ENCODE measurements at places on chromosomes 5 and 9.

DNA sequence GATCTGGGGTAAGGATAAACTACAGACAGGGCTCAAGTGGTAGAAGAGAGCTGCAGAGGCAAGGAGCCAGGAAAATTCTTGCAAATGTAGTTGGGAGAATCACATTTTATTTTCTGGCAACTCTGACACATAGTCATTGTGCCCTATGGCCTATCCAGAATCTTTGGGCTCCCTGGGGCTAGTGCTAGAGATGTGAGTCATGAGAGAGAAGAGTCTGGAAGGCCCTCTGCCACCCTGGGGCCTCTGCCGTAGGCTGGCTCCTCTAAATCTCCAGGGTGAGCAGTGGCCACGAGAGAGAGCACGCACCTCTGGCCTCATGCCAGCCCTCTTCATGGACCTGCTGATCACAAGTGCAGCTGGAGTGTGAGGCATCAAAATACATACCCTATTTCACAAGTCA lies 74.3 kb upstream of the SSBP2 start:
- DNase-seq, result no peak

GRCh38 chr5:83471405-83472212 lies at the start of gene VCAN:
VCAN (plus strand) TSS chr5:83471744; CDS start chr5:83483519, 11,775 bp downstream.
- DNase-seq, result no peak

DNA sequence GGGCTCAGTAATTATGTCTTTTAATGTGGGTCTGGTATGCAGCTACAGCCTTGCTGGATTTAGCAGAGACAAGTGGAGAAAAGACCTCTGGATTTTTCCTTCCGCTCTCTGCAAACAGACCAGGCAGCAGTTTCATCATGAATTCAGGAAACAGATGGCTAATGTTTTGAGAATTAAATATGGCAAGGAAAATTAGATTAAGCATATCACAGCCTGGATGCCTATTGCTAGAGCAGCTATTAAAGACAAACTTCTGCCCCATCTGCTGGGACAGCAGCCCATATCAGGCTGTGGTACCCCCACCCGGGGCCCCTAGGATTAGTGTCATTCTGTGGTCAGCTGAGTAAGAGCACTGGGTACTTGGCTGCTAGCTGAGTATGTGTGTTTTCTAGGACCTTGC lies 6.2 kb downstream of the SKP2 start:
- DNase-seq, result no peak

- DNase-seq, result no peak
These were observed 769.9 kb upstream of the ADAMTS16 start for GRCh38 chr5:4370218-4370617.

DNA sequence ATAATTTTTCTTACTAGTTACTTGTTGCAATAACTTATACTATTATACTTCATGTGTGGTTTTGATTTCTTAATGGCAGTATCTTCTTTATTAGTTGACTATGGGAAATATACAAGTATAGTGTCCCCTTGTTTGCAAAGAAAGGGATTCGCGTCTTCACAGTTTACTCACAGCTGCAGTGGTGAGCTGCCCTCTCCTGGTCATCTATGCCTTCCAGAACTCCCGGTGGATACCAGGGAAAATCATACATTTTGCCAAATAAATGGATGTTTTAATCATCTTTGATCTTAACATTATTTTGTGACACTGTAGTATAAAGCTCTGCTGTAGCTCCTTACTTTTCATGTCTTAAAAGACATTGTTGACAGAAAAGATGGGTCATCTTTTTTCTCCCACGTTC lies 142.0 kb downstream of the ZCCHC7 start:
- no peak for DNase-seq

GRCh38 chr9:68506551-68506950 lies 34.1 kb downstream of the TMEM252 start:
- DNase-seq, result no peak

DNA sequence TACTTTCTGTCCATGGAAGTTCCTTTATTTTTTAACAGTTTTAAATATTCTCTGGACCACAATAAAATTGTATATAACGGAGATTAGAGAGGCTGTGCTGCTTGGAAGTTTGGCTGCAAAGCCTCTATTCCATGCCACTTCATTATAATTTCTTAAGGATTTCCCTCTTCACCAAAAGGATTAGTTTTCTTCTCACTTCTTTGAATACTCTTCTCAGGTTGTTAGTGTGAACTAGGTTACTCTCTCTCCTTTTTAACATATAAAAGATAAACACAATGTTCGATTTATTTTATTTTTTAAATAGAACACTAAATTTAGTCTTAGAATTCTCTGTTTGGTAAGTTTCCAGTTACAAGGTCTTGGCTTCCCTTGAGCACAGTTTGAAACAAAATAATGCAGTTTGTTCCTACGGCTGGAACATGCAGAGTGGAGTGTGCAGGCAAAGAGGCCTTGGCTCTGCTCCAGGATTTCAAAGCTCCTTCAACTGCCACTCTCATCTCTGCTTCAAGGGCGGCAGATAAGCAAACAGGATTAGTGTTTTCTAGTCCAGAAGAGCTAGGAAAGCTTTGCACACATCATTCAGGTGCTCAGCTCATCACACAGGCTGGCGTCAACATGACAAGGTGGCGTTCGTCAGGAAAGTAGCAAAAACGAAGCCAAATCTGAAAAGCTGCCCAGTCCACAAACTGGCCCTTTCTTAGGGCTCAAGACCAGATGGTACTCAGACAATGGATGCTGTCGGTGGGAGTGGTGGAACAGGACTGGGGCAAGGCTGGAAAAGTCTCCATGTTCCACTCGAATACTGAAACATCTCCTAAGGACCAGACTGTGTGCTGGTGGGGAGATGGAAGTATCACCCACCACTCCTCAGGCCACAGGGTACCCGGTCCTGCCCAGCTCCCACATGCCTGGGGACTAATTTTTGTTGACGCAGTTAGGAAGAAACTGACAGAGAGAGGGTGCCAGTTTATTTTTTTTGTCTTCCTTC lies 286.6 kb downstream of the CRB2 start:
- no peak for DNase-seq

DNA sequence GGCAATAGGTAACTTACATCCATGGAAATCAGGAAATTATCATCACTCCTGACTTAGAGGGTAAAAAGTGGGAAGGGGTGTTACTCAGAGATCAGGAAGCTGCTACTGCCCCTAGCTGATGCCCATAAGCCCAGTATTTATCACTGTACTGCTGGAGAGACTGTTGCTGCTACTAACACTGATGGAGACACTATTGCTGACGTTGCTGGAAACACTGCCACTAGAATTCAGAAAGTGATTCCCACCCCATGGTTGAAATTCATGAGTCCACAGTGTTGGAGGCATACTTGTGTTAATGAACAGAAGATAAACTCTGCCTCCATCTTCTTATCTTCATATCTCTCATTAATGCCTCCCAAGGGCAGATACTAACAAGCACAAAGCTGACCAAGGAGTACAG lies 97.6 kb downstream of the MTX3 start:
- no peak for DNase-seq

DNA sequence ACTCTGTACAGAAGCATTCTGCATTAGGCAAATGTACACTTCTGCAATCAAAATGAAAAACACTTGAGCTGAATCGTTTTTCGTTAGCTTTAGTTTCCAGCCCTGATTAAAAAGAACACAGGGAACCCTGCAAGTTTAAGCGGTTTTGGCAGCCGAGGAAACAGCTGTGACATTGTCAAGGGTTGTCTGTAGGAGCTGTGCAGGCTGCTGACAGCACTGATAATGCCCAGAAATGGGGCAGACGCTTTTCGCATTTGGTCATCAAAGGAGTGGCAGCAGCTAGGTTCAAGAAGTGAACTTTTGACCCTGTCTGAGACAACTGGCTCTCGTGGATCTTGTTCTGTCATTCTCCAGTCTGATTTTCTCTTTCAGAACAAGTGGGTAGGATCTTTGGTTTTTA lies 165.6 kb upstream of the CCDC152 start:
- DNase-seq, result no peak

DNA sequence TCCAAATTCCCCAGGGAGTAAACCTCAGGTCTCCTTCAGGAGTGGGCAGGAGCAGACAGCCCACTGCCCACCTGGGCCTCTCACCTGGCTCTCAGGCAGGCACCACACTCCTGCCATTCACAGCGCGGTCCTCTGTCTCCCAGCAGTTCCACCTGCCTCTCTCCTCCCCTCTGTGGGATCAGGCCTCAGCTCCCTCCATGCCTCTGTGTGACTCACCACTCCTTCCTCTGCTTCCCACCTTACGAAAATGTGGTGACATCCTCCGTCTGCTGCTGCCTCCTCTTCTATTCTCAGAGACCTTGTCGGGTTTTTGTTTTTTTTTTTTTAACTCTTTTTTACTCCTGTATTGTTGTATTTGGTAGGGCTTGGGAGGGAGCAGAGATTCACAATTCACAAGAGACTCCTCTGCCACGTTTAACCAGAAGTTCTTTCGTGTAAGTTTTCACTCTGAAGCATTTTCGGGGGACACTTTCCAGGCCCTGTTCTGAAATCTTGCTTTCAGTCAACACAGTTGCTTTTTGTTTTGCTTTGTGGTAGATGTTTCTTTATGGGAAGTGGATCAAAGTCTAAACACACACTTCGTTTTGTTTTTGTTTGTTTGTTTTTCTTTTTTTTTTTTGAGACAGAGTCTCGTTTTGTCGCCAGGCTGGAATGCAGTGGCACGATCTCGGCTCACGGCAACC lies 21.1 kb upstream of the CDKN2AIPNL start:
- DNase-seq, result no peak

DNA sequence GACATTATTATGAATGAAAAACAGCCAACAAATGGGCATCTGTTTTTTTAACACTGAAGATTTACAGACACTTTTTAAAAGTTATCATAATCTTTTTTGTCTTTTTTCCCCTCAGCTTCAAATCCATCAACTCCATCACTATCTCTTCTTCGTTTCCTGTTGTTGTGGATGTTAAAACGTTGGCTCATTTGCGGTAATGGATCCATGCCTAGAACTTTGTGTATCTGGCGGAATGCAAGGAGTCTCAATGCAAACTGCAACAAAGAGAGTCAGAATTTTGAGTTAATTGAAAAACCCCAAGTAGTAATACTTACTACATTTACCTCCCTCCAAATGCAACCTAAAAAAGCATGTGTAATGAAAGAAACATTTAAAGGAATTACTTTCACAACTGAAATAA lies 42.9 kb upstream of the MTMR12 start:
- no peak for DNase-seq

DNA sequence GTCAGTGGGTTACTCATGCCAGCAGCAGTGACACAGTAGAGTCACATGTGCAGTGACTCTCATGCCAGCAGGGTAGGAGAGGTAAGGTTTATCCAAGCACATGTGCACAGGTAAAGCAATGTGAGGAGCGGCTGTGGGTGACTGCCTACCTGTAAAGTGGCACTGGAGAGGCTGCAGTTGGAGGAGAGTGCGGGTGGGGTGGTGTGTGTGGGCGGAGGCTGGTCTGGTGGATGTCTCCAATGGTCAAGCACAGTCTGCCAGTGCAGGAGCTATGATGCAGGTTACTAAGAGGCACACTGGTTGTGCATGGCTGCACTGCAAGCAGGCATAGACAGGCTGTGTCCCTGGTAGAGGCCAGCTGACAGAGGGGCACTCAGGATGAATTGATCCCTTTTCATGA lies 588.2 kb upstream of the FTMT start:
- no peak for DNase-seq

GRCh38 chr9:14752871-14753270 lies 30.3 kb upstream of the CER1 start:
- no peak for DNase-seq

- DNase-seq, result no peak
These were observed 379.5 kb upstream of the GRAMD2B start for GRCh38 chr5:126043688-126044087.

DNA sequence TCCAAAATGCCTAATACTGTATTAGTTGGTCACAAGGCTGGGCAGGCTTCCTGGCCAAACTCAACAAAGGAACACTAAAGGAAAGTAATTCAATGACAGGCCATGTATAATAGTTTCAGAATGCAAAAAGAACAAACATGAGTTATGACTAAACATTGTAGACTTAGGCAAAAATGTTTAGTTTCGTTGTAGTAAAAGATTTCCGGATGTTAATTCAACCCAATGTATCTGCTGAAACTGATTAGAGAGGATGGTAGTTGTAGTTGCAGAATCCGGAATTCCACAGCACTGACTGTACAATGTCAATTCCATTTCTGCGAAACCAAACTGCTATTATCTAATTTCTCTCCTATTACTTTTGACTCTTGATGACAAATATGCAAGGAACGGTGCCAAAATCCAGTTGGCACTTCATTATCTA lies 117.9 kb upstream of the FST start:
- no peak for DNase-seq

- DNase-seq, result peak; percentile 86
These were observed 232.8 kb downstream of the DOCK8 start for GRCh38 chr9:447230-448025.

DNA sequence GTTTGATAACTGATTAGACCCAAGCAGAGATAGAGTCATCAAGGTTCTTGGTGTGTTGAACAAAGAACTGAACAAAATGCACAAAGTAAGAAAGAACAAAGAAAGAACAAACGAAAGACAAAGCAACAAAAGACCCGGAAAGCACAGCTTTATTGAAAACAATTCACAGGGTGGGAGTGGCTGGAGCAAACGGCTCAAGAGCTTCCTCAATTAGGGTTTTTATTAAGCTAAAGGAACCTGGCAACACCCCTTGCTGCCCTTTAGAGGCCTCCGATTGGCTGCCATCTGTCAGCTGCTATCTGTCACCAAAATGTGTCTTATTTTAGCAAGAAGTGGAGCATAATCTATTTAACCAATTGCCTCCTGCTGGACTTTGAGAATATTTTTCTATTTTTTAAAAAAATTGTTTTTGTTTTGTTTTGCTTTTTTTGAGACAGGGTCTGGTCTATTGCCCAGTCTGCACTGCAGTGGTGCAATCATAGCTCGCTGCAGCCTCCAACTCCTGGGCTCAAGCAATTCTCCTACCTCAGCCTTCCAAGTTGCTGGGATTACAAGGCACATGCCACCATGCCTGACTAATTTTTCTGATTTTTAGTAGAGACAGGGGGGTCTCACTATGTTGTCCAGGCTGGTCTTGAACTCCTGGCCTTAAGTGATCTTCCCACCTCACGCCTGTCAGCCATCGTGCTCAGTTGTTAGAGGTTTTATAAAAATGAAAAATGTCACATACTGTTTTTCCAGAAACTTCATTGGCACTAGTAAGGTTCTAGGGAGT lies 7.7 kb upstream of the ABO start:
- DNase-seq, result no peak

DNA sequence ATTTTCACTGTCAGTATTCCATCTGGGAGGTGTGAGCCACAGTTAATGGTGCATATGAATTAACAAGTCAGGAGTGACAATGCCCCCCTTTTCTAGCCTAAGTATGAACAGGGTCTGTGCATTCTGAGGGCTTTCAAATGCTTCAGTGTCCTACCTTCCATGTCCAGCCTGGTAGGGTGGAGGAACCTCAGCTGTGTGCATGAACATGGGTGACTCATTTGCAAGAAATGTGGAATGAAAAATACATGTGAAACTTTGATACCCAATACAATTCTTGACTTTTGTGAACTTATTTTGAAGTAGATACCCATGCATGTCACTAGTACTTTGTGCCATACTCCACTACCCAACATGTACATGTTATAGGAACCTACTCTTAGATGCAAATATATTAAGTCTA lies 375.8 kb downstream of the SEMA5A start:
- no peak for DNase-seq
